Right lung (tissue), 10 donors: ENCODE measurements at places on chromosomes 3 and 15. TPM values are rescaled to one million over a fixed set of nuclear protein-coding genes. Genes with fewer than 3 reads are reported as not detected.

The GOLGA8R gene
- 13.4 TPM for polyA plus RNA-seq

DNA sequence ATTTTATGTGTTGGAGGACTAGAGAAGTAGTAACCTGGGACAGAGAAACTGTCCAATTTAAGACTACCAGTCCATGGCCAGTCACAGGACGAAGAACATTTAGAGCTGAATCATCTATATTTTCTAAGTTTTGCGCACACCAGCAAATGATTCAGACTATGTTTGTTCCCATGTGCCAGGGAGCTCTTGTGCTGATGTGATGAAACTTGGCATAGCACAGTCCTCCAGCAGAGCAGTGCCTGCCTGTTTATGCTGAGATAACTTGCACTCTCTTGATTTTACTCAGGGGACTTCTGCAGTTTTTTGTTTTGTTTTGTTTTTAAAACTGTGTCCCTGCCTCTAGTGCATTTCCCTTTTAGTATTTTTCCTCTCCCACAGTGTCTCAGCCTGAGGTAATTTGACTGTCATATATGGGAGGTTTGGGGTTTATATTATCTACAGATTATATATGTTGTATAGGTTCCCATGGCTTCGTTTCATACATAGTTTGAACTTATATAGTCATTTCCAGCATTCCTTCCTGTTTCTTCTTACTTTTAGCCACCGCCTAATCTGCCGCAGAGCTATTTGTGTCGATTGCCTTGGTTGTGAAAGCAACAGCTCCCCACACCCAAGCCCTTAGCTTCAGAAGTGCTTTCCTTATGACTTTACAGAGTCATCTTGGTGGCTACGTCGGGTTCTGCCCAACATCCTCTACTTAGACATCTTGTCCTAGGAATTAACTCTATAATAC lies 45.5 kb downstream of the PPM1L start:
- DNase-seq, result no peak

- no peak for DNase-seq
Measured at GRCh38 chr3:129576514-129577352, 29.7 kb downstream of the PLXND1 start.

GRCh38 chr3:4546346-4547178 lies 53.4 kb downstream of the ITPR1 start:
- no peak for DNase-seq

DNA sequence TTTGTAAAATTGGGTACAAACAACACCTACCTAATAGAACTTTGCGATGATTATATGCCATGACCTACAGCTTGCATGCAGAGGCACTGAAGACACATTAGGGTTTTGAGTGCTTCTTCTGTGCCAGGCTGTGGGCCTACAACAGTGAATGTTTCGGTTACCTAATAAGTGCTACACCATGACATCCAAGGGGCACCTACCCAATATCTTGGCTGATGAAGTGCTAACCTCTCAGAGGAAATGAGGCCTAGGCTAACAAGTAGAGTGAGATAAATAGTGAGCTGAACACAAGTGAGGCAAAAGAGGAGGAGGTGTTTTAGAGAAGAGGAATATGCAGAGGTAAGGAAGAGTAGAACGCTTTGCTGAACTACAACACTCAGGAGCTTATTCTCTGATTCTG lies 12.2 kb upstream of the RASGRP1 start:
- DNase-seq, result no peak

DNA sequence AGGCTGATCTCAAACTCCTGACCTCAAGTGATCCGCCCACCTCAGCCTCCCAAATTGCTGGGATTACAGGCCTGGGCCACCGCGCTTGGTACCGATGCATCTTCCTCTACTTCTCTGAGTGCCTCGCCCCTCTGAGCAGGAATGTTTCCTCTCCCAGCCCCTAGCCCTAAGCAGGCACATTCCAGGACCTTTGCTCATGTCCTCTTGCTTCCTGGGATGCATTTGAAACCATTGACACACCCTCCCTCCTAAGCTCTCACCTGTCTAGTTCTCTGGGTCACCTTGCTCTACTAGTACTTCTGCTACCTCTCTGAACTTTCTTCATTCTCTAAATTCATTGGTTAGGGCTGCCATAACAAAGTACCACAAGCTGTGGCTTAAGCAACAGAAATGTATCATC lies 17.9 kb upstream of the UACA start:
- DNase-seq, result no peak

GRCh38 chr15:31157644-31158069 lies 56.1 kb upstream of the TRPM1 start:
- no peak for DNase-seq

- DNase-seq, result no peak
Measured at GRCh38 chr3:155326244-155326643, 32.8 kb upstream of the STRIT1 start.

The P2RY12 gene
- 1.3 TPM for polyA plus RNA-seq

- DNase-seq, result peak; percentile 48
Measured at GRCh38 chr3:190566043-190566933, 52.4 kb downstream of the IL1RAP start.

- DNase-seq, result no peak
Measured at GRCh38 chr3:123373474-123373987, 75.4 kb downstream of the ADCY5 start.

DNA sequence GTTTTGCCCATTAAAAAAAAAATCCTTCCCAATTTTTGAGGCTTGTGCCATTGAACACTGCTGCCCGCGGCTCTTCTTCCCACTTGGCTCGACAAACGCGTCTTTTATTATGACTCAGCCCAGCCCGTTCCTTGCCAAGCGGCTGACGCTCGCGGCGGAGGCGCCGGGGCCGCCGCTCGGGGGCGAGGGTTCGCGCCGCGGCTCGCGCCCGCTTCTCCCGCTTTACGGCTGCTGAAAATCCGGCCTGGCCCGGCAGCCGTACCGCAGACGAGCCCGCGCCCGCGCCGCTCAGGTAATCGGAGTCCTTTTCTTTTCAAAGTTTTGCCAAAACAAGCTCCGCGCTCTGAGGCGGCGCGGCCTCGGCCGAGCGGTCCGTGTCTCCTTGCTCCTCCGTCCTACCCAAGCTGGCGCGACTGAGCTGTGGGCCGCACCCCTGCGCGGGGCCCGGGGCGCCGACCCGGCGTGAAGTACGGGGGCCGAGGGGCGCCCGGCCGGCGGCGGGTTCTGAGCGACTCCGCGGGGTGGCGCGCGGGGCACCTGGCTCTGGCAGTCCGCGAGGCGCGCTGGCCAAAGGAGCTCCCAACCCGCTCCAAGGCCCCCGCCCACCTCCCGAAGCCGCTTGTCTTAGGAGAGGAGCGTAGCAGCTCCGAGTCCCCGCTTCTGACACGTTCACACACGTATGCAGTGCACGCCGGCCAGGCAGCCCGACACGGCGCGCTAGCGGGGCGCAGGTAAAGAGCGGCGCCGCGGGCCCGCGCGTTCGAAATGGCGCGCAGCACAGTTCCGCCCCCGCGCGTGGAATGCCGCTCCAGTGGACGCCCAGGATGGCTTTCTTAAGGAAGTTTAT lies 418.2 kb upstream of the NAALADL2 start:
- peak; percentile 90 for DNase-seq

The DLEC1 gene
- polyA plus RNA-seq, result 2.3 TPM

The SCAANT1 gene
- polyA plus RNA-seq, result 2.7 TPM

- DNase-seq, result no peak
Measured at GRCh38 chr15:70427167-70428120, 329.7 kb upstream of the TLE3 start.

GRCh38 chr3:98765721-98766120 lies 2.6 kb downstream of the ST3GAL6 start:
- no peak for DNase-seq

GRCh38 chr3:133368371-133369067 lies 31.3 kb upstream of the BFSP2 start:
- DNase-seq, result no peak

The VGLL3 gene
- 16.8 TPM for polyA plus RNA-seq

DNA sequence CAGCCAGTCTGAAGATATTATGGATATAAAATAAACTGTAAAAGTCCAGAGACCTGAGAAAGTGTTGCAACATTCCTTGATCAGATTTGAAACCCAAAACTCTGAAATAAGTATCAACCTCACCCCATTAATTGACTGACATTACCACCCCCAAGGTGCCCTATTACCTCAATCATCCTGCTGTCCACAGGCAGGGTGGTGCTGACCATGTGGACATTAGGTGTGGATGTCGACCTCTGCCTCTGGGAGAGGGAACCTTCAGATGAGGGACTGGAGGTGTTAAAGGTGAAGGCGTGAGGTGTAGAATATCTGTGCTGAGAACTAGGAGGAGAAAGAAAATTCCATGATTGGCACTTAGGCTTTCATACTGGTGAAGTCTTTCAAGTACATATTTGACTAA lies 47.1 kb downstream of the MKRN2 start:
- DNase-seq, result no peak

DNA sequence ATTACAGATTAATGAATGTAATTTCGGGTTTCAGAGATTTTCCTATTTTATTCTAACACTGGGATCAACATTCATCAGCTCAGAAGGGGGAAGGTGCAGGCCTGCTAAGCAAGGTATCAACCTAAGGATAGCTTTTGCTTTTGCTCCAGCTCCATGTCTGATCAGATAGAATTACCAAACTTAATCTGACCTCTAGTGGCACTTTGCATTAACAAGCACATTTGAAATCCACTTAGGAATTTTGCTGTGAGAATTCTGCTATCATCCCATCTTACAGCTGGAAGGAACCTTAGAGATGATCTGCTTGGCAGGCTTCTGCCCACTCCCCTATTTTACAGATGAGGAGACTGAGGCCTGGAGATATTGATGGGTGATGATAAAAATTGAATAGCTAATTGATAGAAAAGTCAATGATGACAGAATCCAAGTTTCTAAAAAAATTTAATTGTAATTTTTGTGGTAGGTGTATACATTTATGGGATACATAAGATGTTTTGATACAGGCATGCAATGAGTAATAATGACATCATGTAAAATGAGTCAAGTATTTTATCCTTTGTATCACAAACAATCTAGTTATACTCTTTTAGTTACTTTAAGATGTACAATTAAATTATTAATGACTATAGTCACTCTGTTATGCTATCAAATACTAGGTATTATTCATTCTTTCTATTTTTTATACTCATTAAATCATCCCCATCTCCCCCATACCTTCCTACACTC lies 209.2 kb upstream of the ZPLD1 start:
- peak; percentile 42 for DNase-seq
